ENCODE measurements at places on chromosomes 11 and 22.
A peak's percentile ranks its signal among the peaks of the same experiment; 100 is the strongest.

GRCh38 chr11:3867209-3868091 is 12.0 kb downstream of the STIM1 start:
- no peak for DNase-seq

GRCh38 chr11:79304599-79305212 is 136.1 kb downstream of the TENM4 start:
- no peak for DNase-seq

- no peak for DNase-seq
These were observed 100.3 kb downstream of the FAT3 start for GRCh38 chr11:92324890-92325289.

- no peak for DNase-seq
These were observed 24.0 kb upstream of the MPPED1 start for GRCh38 chr22:43387815-43388214.

DNA sequence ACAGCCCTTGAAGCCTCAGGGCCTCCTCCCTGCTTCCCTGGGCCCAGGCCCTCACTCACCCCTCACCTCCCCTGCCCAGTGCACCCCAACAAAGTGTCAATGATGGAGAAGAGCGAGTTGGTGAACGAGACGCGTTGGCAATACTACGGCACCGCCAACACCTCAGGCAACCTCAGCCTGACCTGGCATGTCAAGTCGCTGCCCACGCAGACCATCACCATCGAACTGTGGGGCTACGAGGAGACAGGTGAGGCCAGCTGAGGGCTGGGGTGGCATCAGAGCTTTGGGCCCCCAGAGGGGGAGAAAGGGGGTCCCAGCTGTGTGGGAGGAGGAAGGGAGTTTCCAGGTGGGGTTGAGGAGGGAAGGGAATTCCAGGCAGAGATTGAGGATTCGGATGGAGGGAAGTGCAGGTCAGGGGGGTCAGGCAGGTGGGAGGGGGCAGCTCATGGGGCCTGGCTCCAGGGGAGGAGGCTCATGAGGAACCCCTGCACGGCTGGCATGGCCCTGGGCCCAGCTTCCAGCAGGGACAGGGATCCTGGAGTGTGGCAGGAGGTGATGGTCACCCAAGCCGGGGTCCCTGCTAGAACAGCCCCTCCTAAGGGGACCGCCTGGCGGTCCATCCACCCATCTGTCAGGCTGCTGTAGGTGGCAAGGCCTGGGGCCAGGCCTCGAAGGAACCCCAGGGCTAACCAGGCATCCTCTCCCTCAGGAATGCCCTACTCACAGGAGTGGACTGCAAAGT is 2.9 kb downstream of the SUSD2 start:
- no peak for DNase-seq

DNA sequence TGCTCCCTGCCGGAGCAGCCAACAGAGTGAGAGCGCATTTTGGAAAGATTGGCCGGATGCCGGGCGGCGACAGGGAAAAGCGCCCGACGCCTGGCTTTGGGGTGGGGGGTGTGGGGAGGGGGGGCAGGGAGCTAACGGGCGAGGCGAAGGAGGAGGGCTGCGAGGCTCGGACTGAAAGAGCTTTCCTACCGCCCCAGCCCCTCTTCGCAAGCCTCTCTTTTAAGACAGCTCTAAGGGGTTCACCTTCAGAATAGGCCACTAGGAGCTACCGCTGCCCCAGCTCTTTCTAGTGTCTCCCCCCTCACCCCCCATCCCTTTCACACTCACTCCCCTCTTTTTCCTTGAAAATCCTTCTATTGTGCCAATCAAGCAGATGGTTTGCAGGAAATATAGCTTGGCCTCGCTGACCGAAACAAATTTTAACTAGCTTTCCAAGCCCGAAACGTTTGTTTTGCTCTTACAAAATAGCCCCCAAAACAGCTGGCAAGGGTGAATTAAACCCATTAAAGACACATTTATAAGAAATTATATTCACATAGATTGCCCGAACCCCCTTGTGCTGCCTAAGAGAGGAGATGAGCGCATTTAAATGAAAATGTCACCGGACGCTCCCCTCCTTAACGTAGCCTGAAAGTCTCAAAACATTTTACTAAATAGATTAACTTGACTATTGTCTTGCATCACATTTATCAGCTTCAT is 3.7 kb upstream of the DBX1 start:
- DNase-seq, result no peak

- DNase-seq, result no peak
These were observed 155.0 kb downstream of the WT1 start for GRCh38 chr11:32280339-32280738.

- DNase-seq, result peak; percentile 70
These were observed 26.1 kb downstream of the PTPRJ start for GRCh38 chr11:48006301-48006992.

DNA sequence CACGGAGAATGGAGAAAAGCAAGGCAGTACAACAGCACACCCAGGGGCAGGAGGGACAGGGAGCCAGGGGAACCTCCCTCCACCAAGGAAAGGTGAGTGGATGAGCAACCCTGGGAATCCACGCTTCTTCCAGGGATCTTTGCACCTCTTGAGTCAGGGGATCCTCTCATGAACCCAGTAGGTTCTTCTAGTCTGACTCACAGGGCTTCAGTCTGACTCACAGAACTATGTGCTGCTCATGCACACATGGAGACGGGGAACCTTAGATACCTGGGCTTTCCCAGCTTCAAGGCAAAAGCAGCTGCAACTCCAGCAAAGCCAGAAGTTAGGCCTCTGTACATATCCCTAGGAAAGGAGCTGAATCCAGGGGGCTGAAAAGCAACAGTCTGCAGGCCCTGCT is 1021.4 kb upstream of the TENM4 start:
- no peak for DNase-seq

DNA sequence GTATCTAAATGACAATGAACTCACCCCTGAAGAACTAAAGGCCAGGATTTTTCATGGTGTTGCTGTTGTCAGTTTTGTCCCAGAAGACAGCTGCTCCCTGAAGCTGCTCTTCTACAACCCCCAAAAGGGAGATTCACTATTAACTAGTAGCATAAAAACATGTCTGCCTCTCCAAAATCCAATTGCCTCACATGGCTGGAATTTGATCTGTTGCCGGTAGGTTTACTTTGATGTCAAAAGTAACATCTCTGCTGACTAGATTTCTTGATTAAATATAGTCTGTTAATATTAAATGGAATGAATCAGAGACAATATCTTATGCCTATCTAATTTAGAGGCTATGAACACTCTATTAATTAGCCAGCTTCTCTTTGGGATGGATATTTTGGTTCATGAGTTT is 425.4 kb downstream of the ETS1 start:
- no peak for DNase-seq

GRCh38 chr11:61157743-61158142 is 3.5 kb downstream of the VPS37C start:
- DNase-seq, result no peak

- DNase-seq, result no peak
These were observed 181.4 kb downstream of the DBX1 start for GRCh38 chr11:19978668-19979518.

DNA sequence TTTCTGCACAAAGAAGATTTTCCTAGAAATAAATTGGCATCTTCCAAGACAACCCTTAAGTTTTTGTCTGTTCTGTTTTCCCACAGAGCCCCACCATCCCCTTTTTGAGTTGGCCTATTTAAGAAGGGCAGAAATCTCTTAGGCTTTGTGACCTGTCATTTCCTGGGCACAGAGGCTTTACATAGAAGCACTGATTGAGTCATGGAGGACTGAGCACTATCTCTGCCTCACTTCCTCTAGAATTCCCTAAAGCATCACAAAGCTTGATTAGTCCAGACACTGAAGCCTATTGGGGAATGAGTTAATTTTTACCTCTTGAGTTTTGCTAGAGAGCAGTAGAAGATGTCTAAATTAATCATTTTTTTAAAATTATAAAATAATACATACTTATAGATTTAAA is 25.4 kb downstream of the TRIM44 start:
- no peak for DNase-seq

DNA sequence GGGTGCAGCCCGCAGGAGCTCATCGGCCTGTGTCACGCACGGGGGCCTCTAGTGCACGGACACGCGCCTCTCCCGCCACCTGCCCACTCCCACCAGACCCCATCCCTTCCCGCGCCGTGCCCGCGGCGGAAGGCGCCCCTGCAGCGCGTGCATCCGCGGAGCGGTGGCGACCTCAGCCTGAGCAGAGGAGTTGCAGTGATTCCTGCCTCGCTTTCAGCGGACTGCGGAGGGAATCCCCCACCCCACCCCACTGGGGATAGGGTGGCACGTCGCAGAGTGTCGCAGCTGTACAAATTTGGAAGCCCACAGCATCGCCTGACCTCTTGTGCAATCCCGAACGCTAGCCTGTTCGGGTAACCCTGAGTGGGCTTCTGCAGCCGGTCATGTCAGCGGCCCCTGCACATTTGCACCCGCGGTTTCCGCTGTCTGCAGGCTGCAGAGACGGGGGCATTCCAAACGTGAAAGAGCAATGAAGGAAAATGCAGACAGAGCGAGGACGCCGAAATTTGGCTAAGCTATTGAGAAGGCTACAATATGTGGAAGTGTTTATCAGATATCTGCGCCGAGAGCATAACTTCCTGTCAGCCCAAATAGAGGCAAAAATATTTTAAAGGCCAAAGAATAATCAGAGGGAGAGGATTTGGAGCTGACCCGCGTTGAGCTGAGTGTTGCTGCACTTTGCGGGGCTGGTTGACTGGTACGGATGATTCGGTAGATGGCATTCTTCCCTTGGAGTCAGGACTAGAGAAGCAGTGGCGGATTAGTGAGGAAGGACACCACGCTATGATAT is 617 bp upstream of the ARHGAP20 start:
- no peak for DNase-seq

GRCh38 chr11:7638710-7639642 is 34.3 kb downstream of the CYB5R2 start:
- DNase-seq, result no peak

- no peak for DNase-seq
These were observed 454.3 kb upstream of the KIRREL3 start for GRCh38 chr11:127454856-127455255.
